ENCODE measurements at places on chromosomes 6 and 20.

DNA sequence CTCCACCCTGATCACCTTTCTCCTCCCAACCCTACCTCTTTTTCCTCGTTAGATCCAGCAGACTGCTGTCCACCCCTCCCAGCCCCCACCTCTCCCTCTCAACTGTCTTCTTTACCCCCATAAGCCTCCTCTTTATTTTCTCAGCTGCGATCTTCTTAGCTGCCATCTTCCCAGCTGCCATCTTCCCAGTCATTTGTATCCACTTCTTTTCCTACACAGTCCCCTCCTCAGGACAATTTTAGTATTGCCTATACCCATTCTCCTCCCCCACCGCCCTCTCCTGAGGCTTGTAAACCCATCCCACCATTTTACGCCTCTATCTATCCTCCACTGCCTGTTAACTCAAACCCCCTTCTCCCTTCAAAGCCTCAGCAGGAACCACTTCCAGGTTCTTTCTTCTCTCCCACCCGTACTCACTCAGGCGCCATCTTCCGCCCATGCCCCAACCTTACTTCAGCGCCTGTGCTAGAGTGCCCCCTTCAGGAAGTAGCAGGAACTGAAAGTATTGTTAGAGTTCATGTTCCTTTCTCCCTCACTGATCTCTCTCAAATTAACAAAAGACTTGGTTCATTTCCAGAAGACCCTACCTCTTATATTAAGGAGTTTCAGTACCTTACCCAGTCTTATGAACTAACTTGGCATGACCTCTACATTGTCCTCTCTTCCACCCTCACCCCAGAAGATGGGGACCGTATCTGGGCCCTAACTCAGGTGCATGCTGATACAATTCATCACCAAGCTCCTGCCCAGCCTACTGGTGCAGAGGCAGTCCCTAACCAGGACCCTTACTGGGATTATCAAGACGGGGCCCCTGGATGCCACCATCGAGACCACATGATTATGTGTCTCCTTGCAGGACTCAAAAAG, 236.0 kb downstream of the ADGRG6 start:
- DNase-seq: no peak

- DNase-seq: no peak
Observed at GRCh38 chr6:72940265-72940664, 285.0 kb downstream of the KHDC1L start.

- DNase-seq: no peak
Observed at GRCh38 chr6:123622780-123623179, 14.0 kb downstream of the TRDN start.

DNA sequence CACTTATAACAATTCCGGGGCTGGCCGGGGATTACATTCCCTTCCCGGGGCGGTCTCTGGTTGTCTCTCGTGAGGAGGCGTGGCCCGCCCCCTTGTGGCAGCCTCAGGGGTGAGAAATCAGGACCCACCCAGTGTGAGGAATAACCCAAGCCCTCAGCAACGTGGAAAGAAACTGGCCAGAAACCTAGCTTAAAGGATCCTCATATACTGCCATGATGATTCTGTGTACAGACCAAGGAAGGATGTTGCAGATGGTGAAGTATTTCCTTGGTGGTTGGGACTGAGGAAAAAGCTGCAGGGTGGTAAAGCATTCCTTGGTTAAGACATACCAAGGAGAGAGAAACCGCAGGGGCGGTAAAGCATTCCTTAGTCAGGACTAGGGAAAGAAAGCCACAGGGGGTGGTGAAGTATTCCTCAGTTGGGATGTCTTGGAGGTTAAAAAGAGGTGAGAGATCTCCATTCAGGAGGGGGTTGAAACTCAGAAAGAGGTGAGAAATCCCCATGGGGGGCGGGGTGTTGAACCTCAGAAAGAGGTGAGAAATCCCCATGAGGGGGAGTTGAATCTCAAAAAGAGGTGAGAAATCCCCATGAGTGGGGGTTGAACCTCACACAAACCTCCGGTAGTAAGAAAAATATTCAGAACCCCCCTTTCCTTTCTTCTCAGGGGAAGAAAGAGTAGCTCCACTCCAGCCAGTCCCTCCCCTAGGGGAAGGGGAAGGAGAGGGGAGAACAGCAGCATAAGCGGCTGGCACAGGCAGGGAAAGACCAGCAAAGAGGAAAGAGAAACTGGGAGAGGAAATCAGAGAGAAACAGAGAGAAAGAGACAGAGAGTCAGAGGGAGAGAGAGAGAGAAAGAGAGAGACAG, 238.1 kb downstream of the RNGTT start:
- no peak for DNase-seq

- DNase-seq: no peak
Observed at GRCh38 chr6:46815130-46815529, 21.9 kb downstream of the MEP1A start.

DNA sequence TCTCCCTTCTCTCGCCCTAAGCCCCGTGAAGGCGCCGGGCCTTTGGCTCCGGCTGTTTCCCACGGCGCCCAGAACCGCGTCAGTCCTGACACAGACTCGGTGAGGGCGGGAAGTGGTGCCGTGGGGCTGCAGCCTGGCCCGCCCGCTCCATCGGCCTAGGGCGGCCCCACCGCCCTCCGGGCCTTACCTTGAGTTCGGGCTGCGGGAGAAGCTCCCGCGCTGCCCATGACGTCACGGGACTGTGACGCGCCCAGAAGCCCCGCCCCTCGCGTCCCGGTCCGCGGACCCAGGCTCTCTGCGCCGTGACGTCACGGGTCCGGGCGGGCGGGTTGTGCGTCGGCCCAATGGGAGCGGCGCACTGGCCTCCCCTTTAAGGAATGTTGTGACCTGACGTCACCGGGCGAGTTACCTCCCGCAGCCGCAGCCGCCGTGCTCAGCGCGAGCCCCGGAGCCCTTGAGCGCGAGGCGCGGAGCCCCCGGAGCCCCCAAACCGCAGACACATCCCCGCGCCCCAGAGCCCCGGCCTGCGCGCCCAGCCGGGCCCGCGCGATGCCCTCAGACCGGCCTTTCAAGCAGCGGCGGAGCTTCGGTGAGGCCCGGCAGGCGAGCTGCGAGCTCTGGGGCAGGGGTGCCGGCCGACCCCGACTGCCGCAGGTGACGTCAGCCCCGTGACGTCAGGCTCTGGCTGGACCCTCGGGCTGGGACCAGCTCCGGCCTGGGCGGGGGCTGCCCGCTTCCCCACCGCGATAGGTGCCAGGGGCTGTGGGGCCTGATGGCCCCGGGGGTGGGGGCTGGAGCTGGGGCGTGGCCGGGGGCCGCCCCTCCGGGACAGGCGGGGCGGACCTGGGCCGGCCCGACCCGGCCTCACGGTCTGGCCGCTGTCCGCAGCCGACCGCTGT, at the start of gene MAP1LC3A:
MAP1LC3A (plus strand) TSS at position 399 of the 899 bp plus-strand sequence; CDS start at position 550, 151 bp downstream.
- DNase-seq: peak; percentile 89

- no peak for DNase-seq
Observed at GRCh38 chr6:141415896-141416295, 716.8 kb upstream of the GJE1 start.

DNA sequence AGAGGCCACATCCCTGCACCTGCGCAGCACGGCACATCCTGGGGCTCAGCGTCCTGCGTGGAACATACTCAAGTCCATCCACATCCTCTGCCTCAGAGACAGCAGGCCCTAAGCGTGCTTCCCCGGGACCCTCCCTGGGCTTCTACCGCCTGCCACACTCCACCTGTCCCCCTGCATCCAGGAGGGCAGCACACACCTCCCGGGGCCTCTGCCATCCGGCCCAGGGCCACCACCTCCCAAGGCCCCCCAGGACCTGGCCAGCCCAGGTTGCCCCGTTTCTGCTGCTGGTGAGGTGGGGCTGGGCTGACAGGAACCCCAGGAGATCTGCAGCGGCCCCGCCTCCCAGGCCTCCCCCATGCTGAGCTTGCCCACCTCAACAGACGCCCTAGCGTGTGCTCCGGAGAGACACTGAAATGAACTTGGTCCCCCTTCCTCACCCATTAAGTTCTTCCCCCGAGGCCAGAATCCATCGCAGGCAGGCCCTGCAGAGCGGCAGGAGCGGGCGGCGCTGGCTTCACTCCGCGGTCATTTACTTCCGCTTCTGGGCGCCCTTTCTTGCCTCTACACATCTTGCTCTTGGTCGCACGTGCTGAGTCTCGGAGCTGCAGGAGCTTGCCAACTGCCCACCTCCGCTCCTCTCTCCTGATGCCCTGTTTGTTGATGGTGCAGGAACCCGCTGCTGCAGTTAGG, 235.3 kb downstream of the TAF4 start:
- no peak for DNase-seq

GRCh38 chr6:2503816-2504494, 246.8 kb downstream of the MYLK4 start:
- DNase-seq: no peak

GRCh38 chr6:32190911-32191677, 1.1 kb upstream of the PBX2 start:
- no peak for DNase-seq

GRCh38 chr20:54681869-54682268, 206.5 kb downstream of the DOK5 start:
- DNase-seq: no peak

GRCh38 chr6:64335195-64335594, 699.6 kb downstream of the PHF3 start:
- no peak for DNase-seq

- DNase-seq: no peak
Observed at GRCh38 chr6:39428816-39429215, 106.3 kb upstream of the KCNK16 start.

GRCh38 chr6:6582131-6582530, 6.4 kb upstream of the LY86 start:
- no peak for DNase-seq

DNA sequence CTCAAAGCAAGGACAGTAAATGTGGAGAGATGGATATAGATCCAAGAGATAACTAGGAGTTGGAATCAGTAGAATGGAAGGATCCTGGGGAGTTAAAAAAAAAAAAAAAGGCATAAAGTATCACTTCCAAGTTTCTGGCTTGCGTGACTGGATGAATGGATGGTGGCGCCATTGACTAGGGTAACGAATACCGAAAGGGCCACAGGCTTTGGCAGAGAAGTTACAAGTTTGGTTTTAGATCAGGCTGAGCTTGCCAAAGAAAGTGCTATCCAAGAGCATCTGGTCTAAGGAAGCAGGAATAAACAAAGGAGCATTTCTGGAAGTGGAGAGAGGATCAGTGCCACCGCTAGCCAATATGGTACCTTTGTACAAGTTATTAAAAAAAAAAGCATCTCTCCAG, 17.5 kb downstream of the L3MBTL1 start:
- no peak for DNase-seq

DNA sequence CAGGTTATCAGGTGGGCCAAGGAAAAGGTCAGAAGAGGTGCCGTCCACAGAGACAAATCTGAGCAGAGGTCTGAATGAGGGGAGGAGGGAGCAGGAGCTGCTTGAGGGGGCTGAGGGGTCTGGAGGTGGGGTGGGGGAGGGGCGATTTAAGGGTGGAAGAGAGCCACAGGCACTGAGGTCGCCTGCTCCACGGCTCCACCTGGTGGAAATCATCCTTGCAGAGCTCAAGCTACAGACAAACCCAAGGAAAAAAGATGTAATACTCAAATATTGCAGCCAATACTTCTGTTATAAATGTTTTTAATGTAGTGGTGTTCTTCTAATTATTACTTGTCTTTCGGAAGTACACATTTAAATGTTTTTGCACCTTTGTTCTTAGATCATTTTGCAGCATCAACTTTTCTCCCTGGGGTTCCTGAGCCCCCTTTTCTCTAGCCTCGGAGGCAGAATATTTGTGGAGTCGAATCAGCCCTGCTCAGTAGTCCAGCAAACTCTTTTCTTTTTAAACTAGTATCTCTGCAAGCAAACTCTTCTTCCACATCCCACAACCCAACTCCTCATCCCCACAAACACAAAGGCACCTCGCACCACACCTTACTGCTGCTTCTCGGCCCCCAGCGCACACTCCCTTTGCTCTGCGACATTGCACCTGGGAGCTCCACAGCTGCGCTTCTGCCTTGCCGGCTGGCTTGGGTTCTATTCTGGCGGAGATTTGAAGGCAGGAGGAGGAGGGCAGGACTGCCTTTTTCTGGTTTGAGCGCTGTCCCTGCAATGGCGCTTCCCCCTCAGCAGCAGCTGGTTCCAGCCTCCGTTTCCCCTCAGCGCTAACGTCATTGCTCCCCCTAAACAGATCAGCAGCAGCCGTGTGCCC, 51.0 kb upstream of the TFAP2A start:
- DNase-seq: no peak

- no peak for DNase-seq
Observed at GRCh38 chr6:82144852-82145340, 102.6 kb downstream of the IBTK start.

DNA sequence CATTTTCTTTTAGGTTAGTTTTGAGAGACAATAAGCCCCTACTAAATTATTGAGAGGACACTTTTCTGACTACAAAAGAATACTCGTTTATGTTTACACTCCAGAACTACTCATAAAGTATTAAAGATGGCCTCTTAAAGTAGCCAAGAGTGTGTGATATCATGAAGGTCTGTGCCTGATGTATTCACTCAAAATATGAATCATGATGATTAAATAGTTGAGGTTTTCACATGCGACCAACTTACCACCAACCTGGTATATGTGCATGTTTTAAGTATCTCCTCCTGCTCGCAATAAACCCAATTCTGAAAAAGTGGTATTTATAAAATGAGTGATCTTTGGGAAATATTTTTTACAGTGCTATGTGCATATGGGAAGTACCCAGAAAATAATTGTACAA, 43.9 kb downstream of the IL20RA start:
- DNase-seq: no peak

DNA sequence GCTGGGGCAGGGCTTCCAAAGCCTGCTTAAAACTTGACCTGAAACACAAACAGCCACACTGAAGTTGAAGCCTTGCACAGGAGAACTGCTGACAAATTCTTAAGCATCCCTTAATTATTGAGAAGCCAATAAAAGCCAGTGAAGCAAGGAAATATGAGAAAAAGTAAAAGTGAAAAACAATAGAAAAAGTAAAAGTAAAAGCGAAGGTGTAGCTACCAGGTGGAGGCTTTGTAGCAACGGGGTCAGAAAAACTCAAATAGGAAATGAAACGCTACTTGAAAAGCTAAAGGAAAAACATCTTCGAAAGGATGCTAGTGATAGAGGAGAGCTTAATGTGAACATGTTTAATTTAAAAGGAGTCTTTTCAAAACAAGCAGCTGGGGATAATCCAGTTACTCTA, 97.4 kb downstream of the IRF4 start:
- DNase-seq: no peak

DNA sequence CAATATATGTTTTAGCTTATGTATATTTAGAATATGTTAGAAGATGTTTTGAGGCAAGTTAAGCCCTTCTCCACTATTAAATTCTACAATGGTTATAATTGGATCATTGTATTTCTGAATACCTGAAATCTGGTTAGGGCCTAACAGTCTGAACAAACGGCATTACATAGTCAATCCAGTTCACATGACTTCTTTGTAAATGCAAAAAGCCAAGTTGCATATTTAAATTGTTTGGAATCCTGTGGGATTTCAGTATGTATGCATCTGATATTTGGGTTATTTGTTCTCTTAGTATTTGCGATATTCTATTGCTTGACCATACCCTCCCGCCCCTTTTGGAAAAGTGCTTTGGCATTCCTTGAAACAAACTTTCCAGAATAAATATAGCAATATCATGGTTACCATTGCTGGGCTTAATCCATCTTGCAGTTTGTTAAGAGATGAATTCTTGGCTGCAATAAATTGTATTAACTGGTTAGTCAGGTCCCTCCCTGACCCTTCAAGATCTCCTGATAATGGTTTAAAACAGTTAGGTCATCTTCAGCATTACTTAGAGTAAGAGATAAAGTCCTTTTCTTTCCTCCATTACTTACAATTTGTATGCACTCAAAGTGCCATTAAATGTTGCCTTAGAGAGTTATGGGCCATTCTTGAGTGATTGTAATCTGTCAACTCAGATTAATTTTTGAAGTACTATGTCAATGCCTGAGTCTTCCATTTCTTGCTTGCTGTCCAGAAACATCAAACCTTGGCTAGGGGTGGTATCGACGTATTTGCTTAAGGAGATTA, 36.5 kb downstream of the LRRC1 start:
- DNase-seq: no peak

- DNase-seq: no peak
Observed at GRCh38 chr6:170209354-170210025, 81.4 kb downstream of the DLL1 start.

All from stimulated activated CD8-positive, alpha-beta memory T cell treated with anti-CD3 and anti-CD28 coated beads, Interleukin-7, amount 100 ng/mL, for 24 hours (primary cell).